Activated CD4-positive, alpha-beta T cell treated with anti-CD3 and anti-CD28 coated beads for 48 hours (primary cell): ENCODE measurements at places on chromosomes 16 and 17.
A peak's percentile ranks its signal among the peaks of the same experiment; 100 is the strongest.

DNA sequence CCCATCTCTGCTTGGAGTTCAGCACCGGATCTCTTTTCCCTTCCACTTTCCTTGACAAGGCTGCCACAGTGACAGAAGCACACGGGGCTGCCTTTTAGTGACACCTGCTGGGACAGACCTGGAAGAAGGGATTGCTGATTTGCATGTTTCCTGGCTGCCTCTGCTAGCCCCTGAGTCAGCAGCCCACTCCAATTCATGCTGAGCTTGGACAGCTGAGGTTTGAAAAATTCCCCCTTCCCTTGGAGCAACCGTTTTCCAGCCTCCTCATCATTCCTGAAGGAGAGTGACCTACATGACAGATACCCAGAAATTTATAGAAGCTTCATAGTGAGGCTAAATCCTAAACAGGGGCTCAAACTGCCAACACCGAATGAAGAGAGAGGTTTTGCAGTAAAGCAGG is 18.8 kb upstream of the RBL2 start:
- DNase-seq: no peak

DNA sequence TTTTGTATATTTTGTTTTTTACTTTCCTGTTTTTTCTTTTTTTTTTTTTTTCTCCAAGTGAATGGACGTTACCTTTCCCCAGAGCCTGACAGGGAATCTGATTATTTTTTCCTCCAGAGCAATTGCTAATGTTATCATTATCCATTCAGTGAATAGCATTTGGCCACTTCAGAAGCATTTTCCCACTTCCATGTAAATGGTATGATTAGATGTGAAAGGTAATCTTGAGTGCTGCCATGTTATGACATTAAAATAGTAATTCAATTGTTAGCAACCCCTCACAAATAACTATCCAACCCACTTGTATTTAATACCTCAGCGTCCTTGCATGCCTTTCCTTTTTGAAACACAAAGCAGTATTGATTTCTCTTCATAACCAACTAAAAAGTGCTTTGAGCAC is 1243.8 kb downstream of the CDH8 start:
- DNase-seq: no peak

DNA sequence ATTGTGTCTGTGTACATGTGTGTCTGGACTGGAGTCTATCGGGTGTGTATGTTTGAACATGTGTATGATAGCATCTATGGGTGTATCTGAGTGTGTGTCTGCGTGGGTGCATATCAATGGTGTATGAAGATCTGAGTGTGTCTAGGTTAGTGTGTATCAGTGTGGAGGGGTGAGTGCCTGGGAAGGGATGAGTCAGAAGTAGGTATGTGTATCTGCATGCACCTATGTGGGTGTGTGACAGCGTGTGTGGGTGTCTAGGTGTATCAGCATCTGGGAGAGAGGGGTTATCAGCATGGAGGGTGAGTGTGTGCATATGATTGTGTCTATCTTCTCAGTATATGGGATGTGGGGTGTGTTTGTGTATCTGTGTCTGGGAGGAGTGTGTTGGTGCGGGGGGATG is 58.2 kb upstream of the LHX1 start:
- DNase-seq: no peak

DNA sequence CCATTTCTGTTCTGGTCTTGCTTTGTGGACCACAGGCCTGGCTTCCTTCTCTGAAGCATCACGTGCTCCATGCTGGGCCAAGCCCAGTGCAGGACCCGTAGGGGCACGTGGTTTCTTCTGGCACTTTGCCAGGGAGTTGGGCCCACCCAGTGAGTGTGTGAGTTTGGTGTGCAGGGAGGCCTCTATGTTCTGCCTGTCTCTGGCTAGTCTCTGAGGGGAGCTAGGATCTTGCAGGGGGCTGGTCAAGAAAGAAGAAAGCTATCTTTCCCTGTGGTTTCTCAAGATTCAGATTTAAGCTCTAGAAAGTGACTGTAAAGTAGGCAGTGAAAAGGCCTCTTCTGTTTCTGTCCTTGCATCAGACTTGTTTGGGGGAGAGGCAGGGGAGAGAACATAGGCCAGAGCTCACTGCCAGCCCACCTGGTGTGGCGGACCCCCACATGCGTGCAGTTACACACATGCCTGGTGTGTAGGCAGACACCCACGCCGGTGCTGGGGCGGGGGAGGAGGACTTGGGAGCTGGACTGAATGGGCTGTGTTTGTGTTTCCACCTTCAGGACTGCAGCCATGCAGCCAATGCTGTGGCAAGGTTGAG is 11.8 kb downstream of the LASP1 start:
- peak; percentile 68 for DNase-seq

- DNase-seq: no peak
These were observed 69.8 kb upstream of the METRNL start for GRCh38 chr17:83009414-83010205.

GRCh38 chr16:17509194-17509593 is 38.4 kb upstream of the XYLT1 start:
- DNase-seq: no peak

- peak; percentile 78 for DNase-seq
These were observed 587 bp downstream of the PLD6 start for GRCh38 chr17:17205368-17206123.

- no peak for DNase-seq
These were observed 180.5 kb downstream of the CDH13 start for GRCh38 chr16:82807311-82807710.

DNA sequence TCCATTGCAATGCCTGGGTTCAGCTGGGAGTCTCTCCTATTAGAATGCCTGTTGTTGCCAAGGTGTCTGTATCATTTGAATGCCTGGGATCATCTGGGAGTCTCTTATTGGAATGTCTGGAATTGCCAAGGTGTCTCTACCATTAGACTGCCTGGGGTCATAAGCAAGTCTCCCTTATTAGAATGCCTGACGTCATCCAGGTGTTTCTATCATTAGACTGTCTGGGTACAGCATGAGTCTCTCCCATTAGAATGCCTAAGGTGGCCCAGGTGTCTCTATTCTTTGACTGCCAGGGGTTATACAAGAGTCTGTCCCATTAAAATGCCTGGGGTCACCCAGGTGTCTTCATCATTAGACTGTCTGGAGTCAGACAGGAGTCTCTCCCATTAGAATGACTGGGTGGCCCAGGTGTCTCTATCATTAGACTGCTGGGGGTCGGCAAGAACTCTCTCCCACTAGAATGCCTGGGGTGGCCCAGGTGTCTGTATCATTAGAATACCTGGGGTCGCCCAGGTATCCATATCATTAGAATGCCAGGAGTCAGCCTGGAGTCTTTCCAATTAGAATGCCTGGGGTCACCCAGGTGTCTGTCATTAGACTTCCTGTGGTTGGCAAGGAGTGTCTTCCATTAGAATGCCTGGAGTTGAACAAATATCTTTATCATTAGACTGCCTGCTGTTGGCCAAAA is 2274.0 kb downstream of the TP53TG3F start:
- no peak for DNase-seq

DNA sequence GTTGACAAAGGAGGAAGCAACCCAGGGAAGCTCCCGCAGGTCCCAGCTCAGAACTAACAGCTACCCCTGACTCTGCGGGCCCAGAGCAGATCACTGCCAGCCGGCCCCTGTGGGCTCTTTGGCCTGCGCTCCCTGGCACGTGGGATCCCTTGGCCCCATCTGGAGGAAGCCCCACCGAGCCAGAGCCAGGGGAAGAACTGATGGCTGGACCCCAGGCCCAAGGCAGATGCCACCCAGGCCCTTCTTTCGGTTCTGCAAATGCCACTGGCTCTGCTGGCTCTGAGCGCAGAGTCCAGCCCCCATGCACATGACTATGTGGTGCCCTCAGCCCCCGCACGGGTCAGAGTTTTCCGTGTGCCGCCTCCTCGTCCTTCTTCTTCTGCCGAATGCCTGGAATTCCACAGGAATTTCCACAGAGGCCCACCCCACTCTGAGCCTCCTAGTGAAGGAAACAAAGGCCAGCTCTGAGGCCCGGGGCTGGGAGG is 35.8 kb upstream of the SNN start:
- no peak for DNase-seq
